ENCODE measurements at places on chromosomes 11 and 22.

- no peak for DNase-seq
These were observed 59.9 kb upstream of the RRAS2 start for GRCh38 chr11:14418801-14419417.

GRCh38 chr22:31652911-31653684, 8.9 kb downstream of the PISD start:
- no peak for DNase-seq

- no peak for DNase-seq
These were observed 121.7 kb downstream of the ME3 start for GRCh38 chr11:86550757-86551156.

DNA sequence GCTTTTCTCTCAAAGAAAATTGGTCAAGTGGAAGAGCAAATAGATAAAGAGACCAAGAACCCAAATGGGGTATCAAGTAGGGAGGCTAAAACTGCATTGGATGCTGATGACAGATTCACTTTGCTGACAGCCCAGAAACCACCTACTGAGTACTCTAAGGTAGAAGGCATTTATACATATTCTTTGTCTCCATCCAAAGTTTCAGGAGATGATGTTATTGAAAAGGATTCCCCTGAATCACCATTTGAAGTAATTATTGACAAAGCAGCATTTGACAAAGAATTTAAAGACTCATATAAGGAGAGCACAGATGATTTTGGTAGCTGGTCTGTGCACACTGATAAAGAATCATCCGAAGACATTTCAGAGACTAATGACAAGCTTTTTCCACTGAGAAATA, 37.7 kb downstream of the RTN3 start:
- DNase-seq: no peak

- DNase-seq: no peak
These were observed 564.9 kb downstream of the CNTN5 start for GRCh38 chr11:99585606-99586005.

GRCh38 chr11:73243093-73243485, 25.0 kb downstream of the P2RY2 start:
- no peak for DNase-seq

DNA sequence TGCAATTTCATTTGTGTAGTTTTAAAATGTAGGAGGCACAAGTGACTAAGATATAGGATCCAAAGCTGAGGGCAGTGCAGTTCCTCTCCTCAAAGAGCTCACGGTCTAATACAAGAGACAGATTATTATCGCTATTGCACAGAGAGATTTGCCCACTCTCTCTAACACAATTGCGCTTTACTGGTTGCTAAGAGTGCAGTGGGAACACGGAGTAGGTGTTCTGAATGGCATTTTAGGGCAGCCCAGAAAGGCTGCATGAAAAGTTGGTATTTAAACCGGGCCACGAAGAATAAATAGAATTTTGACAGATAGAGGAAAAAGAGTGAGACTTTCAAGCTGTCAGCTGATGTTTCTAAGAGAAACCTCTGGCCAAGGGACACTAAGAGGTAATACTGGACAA, 79.5 kb downstream of the BLID start:
- no peak for DNase-seq

- no peak for DNase-seq
These were observed 5.5 kb downstream of the KMT2A start for GRCh38 chr11:118441770-118442275.

- peak; percentile 56 for DNase-seq
These were observed 135.9 kb downstream of the FDX1 start for GRCh38 chr11:110565357-110566336.

GRCh38 chr11:104442321-104442720, 278.4 kb upstream of the PDGFD start:
- peak; percentile 81 for DNase-seq

- DNase-seq: no peak
These were observed 42.6 kb downstream of the GNB1L start for GRCh38 chr22:19811811-19812771.

- DNase-seq: no peak
These were observed 257.8 kb downstream of the ST3GAL4 start for GRCh38 chr11:126613272-126613671.

DNA sequence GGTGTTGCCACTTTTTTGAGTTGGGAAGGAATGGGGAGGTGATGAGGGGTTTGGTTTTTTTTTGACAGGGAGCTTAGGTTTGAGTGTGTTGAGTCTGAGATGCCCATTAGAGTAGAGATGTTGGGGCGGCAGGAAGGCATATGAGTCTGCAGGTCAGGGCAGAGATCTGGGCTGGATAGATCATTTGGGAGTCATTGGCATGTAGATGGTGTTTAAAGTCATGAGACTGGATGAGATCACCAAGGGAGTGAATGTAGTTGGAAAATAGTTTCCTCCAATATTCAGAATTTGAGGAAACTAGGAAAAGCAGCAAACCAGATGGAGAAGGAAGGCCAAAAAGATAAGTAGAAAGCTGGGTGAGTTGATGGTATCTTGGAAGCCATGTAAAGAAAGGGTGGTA, 2.1 kb upstream of the ANAPC15 start:
- no peak for DNase-seq
